ENCODE measurements at places on chromosomes 3 and 15.

GRCh38 chr3:44870375-44871061, 3.9 kb upstream of the TGM4 start:
- DNase-seq: no peak
- no peaks in the 10 kb centered on the region for H3K36me3 ChIP-seq
- H3K27ac ChIP-seq: no peak overlapping the region
- H3K4me1 ChIP-seq: no peaks in the 10 kb centered on the region
- H3K27me3 ChIP-seq: no peaks in the 10 kb centered on the region

DNA sequence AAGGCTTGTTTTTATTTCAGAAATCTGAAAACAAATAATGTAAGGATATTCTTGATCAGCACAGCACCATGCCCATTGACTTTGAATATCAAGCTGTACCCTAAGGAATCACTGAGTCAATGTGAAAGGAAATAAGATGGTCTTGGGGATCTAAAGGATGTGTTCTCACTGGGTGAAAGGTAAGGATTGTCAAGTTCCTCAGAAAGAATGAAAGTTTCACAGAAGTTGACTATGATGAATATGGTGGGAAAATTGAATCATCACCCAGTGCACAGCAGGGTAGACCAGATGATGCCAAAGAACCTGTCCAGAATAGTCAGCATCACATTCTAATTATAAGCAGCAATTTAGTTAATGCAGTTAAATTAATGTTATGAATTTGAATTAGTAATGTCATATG, 16.2 kb downstream of the ERC2 start:
- no peak overlapping the region for H3K4me3 ChIP-seq
- no peaks in the 10 kb centered on the region for H3K4me1 ChIP-seq
- no peak for DNase-seq
- H3K36me3 ChIP-seq: no peaks in the 10 kb centered on the region
- no peaks in the 10 kb centered on the region for H3K27me3 ChIP-seq
- H3K27ac ChIP-seq: no peak overlapping the region

DNA sequence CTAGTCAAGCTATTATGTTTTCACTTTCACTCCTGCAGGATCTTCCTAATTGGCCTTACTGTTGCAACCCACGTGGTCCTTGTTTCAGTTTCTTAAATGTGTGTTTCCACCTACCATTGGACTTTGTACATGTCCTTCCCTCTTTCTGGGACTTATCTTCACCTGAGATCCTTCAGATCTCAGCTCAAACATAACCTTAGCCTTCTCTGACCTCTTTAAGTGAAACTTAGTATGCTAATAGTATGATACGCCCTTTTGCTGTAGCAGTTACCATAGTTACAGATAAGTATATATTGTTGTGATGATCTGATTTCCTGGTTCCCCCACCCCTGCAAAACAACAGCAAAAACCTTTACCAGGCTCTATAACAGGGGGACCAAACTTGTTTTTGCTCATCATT, 35.2 kb downstream of the U2SURP start:
- H3K36me3 ChIP-seq: no peaks in the 10 kb centered on the region
- H3K27me3 ChIP-seq: no peaks in the 10 kb centered on the region
- DNase-seq: no peak
- H3K4me1 ChIP-seq: no peaks in the 10 kb centered on the region
- no peak overlapping the region for H3K27ac ChIP-seq
- no peak overlapping the region for H3K4me3 ChIP-seq

- H3K4me3 ChIP-seq: no peak overlapping the region
- DNase-seq: no peak
- peaks cover 22% of the 10 kb centered on the region for H3K36me3 ChIP-seq
- H3K27ac ChIP-seq: no peak overlapping the region
Measured at GRCh38 chr15:39942101-39942752, 8.3 kb downstream of the EIF2AK4 start.

- H3K4me1 ChIP-seq: peaks cover 17% of the 10 kb centered on the region
- peaks cover 16% of the 10 kb centered on the region for H3K27me3 ChIP-seq
- DNase-seq: no peak
- H3K36me3 ChIP-seq: no peaks in the 10 kb centered on the region
Measured at GRCh38 chr3:39811561-39811960, 2.2 kb downstream of the MYRIP start.

- peaks cover 42% of the 10 kb centered on the region for H3K4me1 ChIP-seq
- no peak overlapping the region for H3K27ac ChIP-seq
- peak overlapping the region; percentile 55 for H3K4me3 ChIP-seq
- peak; percentile 55 for DNase-seq
- H3K36me3 ChIP-seq: no peaks in the 10 kb centered on the region
Measured at GRCh38 chr15:74278207-74278606, 42.1 kb downstream of the CCDC33 start.

DNA sequence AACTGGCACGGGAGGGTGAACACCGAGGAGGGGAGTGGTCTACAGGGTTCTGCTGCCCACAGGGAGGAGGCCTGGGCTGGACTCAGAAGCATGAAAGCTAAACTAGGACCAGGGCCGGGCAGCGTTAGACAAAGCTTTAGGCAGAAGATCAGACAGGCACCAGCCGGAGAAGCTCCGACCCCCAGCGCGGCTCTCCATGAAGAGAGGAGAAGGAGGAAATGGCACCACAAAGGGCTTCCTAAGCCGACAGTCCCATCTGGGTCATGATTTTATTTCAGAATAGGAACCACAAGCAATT, 61.2 kb downstream of the RUBCN start:
- no peak overlapping the region for H3K27ac ChIP-seq
- no peaks in the 10 kb centered on the region for H3K27me3 ChIP-seq
- no peak for DNase-seq
- no peaks in the 10 kb centered on the region for H3K4me1 ChIP-seq

DNA sequence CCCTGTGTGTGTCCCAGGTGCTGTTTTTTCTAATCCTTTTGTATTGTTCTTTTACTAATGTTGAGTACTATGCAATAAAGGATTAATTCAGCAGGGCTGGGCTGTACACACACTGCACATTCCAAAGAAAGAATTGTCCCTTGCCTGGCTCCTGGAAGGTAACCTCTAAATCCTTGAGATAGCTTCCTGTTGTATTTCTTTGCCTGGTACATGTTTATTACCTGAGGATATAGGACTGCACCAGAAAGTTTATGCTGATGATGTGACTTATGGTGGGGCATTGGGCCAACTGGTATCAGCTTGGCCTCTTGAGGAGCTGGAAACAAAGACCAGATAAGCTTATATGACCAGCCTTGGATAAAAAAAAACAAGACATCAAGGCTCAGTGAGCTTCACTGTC, 26.6 kb upstream of the FAN1 start:
- no peaks in the 10 kb centered on the region for H3K36me3 ChIP-seq
- H3K27me3 ChIP-seq: no peaks in the 10 kb centered on the region
- peaks cover 5% of the 10 kb centered on the region for H3K4me1 ChIP-seq
- H3K4me3 ChIP-seq: no peak overlapping the region
- no peak overlapping the region for H3K27ac ChIP-seq

GRCh38 chr3:139473155-139473771, 3.1 kb downstream of the RBP2 start:
- no peak for DNase-seq
- no peaks in the 10 kb centered on the region for H3K4me1 ChIP-seq
- no peak overlapping the region for H3K27ac ChIP-seq
- no peaks in the 10 kb centered on the region for H3K27me3 ChIP-seq
- H3K36me3 ChIP-seq: no peaks in the 10 kb centered on the region

DNA sequence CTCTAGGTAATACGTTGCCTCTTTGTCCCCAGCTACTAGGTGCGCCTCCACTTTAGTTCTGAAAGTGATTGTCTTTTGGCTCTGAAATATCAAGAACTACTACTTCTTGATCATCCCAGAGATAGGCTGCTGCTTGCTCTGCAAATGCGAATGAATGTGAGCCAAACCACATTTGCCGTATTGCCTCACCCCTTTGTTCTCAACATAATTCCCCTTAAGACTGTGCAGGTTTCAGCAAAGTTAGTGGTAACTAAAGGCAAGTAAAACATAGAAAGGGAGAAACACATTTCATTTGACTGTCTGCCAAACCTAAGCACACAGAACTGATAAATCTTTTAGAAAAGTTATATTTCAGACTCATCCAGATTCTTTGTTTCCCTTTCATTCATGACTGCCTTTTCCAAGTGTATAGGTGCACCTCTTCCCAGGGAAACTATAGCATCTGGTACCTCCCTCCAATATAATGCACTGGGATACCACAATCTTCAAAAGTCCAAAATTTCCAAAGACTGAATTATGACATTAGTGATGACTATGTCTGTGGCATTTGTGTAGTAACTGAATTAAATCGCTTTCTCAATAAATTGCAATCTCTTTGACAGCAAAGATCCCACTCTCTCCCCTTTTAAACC, 720.6 kb upstream of the CBLB start:
- H3K4me3 ChIP-seq: no peak overlapping the region
- no peak for DNase-seq
- no peaks in the 10 kb centered on the region for H3K27me3 ChIP-seq
- H3K27ac ChIP-seq: no peak overlapping the region

- no peaks in the 10 kb centered on the region for H3K36me3 ChIP-seq
- peak; percentile 89 for DNase-seq
- H3K4me1 ChIP-seq: peaks cover 63% of the 10 kb centered on the region
- peak overlapping the region; percentile 70 for H3K4me3 ChIP-seq
Measured at GRCh38 chr15:31300981-31301672, 25.5 kb upstream of the KLF13 start.

DNA sequence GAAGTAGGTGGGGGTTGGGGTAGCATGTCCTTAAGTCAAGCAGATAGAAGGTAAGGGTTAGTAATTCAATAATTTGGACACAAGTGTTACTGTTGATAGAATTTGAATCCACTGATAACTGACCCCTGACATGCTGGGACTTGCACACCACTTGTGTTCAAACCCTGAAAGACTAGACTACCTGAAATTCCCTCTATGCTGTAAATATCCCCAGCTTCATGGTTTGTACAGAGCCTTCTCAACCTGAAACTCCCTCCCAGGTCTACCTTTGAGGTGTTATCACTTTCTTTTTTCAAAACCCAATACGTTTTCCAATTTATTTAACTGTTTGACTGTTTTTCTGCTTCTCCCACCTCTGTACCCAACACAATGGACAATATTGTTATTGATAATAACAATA, 459.6 kb downstream of the NLGN1 start:
- no peak overlapping the region for H3K27ac ChIP-seq
- H3K4me3 ChIP-seq: no peak overlapping the region
- no peaks in the 10 kb centered on the region for H3K4me1 ChIP-seq
- H3K27me3 ChIP-seq: no peaks in the 10 kb centered on the region
- DNase-seq: no peak
- no peaks in the 10 kb centered on the region for H3K36me3 ChIP-seq

DNA sequence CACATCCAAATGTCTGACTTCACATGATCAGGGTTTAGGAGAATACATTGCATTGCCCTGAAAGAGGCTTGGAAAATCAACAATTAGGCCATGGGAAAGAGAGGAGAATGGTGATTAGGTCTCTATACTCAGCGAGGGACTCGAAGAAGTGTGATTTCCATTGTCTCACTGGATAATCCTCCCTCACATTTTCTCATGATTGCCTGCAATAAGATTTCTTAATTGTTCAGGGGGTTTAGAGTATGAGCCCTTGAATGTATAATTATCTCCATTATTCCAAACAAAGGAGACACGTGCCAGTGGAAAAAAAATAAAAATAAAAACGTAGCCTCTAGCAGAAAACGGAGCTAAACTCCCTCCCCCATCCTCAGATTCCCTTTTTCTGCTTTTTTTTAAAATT, 173.2 kb downstream of the TPRG1 start:
- H3K27ac ChIP-seq: no peak overlapping the region
- H3K36me3 ChIP-seq: no peaks in the 10 kb centered on the region
- H3K4me3 ChIP-seq: no peak overlapping the region
- H3K27me3 ChIP-seq: no peaks in the 10 kb centered on the region
- H3K4me1 ChIP-seq: no peaks in the 10 kb centered on the region
- DNase-seq: no peak

DNA sequence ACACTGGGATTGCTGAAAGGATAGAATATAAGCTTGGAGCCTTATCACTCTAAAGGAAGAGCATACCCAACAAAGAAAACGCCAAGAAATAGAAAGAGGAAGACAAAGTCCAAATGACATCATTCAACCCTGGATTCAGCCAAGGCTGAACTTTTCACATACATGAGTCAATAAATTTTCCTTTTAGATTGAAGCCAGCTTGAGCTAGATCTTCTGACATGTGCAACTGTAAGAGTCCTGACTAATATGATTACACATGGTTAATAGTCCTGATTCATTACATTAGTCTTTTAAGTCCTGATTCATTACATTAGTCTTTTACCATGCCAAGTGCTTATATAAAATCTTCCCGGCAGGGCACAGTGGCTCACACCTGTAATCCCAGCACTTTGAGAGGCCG, 13.6 kb upstream of the DENND6A start:
- H3K27me3 ChIP-seq: peaks cover 4% of the 10 kb centered on the region
- H3K27ac ChIP-seq: no peak overlapping the region
- peaks cover 7% of the 10 kb centered on the region for H3K36me3 ChIP-seq
- H3K4me1 ChIP-seq: no peaks in the 10 kb centered on the region

DNA sequence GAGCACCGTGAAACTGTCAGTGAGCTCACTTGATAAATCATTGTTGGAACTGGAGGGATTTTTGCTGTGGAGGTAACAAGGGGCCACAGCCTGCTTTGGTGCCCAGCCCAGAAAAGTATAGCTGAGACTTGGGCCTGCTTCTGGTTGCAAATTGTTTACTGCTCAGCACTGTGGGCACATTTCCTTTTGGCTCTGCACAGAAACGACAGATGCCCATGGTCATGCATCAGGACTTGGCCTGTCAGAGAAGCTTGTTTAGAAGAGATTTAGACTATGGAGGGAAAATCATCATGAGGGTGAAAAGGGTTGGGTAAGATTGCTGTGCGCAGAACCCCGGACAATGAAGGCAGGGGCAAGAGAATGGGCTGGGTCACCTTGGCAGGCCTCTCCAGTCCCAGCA, 286.1 kb upstream of the CTNNB1 start:
- H3K4me1 ChIP-seq: no peaks in the 10 kb centered on the region
- H3K36me3 ChIP-seq: no peaks in the 10 kb centered on the region
- no peak for DNase-seq
- H3K27me3 ChIP-seq: no peaks in the 10 kb centered on the region
- no peak overlapping the region for H3K27ac ChIP-seq

GRCh38 chr3:39915027-39915426, 105.6 kb downstream of the MYRIP start:
- H3K4me3 ChIP-seq: no peak overlapping the region
- H3K4me1 ChIP-seq: no peaks in the 10 kb centered on the region
- no peaks in the 10 kb centered on the region for H3K36me3 ChIP-seq
- no peak for DNase-seq

- no peaks in the 10 kb centered on the region for H3K36me3 ChIP-seq
- H3K27ac ChIP-seq: no peak overlapping the region
- H3K27me3 ChIP-seq: peaks cover 8% of the 10 kb centered on the region
Measured at GRCh38 chr15:78149805-78150751, 916 bp downstream of the IDH3A start.

DNA sequence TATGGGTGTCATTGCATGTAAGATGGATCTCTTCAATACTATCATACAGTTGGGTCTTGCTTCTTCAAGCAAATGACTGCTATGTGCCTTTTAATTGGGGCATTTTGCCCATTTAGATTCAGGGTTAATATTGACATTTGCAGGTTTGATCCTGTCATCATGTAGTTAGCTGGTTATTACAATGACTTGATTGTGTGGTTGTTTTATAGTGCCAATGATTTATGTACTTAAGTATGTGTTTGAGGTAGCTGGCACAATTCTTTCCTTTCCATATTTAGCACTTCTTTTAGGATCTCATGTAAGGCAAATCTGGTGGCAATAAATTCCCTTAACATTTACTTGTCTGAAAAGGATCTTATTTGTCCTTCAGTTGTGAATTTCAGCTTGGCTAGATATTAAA, 267.5 kb downstream of the VGLL3 start:
- no peak overlapping the region for H3K27ac ChIP-seq
- H3K4me3 ChIP-seq: no peak overlapping the region
- no peaks in the 10 kb centered on the region for H3K27me3 ChIP-seq
- no peak for DNase-seq

GRCh38 chr15:54528021-54528420, 549.8 kb downstream of the UNC13C start:
- no peaks in the 10 kb centered on the region for H3K4me1 ChIP-seq
- no peaks in the 10 kb centered on the region for H3K27me3 ChIP-seq
- H3K4me3 ChIP-seq: no peak overlapping the region
